ENCODE measurements at places on chromosomes 6 and 20.
A peak's percentile ranks its signal among the peaks of the same experiment; 100 is the strongest.

DNA sequence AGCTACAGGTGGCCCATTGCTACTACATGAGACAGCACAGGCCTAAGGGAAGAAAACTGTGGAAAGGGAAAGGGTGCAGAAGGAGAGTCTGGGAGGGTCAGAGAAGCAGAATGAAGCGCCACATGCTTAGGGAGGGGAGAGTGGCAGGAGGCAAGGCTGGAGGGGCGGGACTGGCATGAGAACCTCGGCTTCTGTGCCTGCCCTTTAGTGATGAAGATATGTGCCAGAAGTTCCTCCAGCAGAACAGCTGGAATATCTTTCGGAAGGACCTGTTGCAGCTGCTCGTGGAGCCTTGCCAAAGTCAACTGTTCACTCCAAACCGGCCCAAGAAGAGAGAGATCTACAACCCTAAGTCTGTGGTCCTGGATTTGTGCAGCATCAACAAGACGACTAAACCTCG lies 61.8 kb downstream of the CNBD2 start:
- H3K36me3 ChIP-seq: no peaks in the 10 kb centered on the region
- no peak overlapping the region for H3K27ac ChIP-seq
- H3K4me3 ChIP-seq: no peak overlapping the region

- peaks cover 6% of the 10 kb centered on the region for H3K4me1 ChIP-seq
- peak within 1 kb of the TSS; percentile 49 for H3K4me3 ChIP-seq
- H3K27me3 ChIP-seq: no peaks in the 10 kb centered on the region
- peaks cover 31% of the 10 kb centered on the region for H3K36me3 ChIP-seq
Observed at GRCh38 chr20:63969838-63970713, at the start of gene ZNF512B. Gene ZNF512B, minus strand, starts transcription at chr20:63969930. Its CDS starts 1,980 bp downstream, at chr20:63967950.

DNA sequence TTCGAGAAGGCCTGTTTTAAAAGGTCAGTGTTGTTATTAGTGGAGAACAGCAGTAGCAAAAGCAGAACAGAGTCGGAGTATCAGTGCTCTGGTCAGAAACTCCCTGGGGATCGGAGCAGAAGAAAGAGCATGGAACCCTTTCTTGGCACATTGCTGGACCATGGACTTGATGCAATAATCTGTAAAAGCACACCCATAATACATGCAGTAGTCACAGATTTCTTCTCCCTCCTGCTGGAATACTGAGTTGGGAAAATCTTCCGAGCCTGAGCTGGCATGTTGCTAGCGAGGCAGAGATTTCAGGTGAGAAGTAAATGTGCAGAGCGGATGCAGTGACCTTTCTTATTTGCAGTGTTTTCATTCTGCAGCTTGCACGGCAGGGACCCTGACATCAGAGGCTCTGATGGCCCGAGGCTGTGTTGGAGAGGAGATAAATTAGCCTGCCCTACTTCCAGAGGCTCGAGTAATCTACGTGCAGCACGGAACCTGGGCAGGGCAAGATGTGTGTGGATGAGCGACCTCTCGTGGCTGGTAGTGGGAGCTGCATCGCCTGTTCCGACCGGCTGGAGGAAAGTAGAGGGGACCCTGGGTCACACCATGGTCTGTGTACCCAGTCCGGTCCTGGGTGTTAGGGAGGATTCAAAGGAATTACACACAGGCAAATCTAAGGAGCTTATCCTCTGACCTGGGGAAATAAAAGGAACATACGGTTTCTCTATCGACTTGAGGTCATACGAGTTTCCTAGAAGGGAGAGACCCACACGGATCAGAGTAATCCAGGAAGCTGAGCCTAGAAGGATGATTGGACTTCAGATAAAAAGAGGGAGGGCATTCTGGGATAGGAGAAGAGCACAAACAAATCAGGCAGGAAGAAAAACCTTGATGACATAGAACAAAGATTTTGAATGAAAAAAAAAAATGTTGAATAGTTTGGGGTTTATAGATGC lies 137.0 kb upstream of the STMND1 start:
- H3K27ac ChIP-seq: no peak overlapping the region
- peaks cover 2% of the 10 kb centered on the region for H3K27me3 ChIP-seq
- DNase-seq: peak; percentile 74
- no peaks in the 10 kb centered on the region for H3K4me1 ChIP-seq
- H3K4me3 ChIP-seq: no peak overlapping the region
- H3K36me3 ChIP-seq: no peaks in the 10 kb centered on the region

GRCh38 chr20:48411919-48412522 lies 415.8 kb downstream of the PREX1 start:
- DNase-seq: no peak
- H3K36me3 ChIP-seq: no peaks in the 10 kb centered on the region
- no peak overlapping the region for H3K27ac ChIP-seq
- no peak overlapping the region for H3K4me3 ChIP-seq
- no peaks in the 10 kb centered on the region for H3K27me3 ChIP-seq
- H3K4me1 ChIP-seq: no peaks in the 10 kb centered on the region

- no peak overlapping the region for H3K27ac ChIP-seq
- H3K27me3 ChIP-seq: no peaks in the 10 kb centered on the region
- no peak overlapping the region for H3K4me3 ChIP-seq
- no peak for DNase-seq
- no peaks in the 10 kb centered on the region for H3K4me1 ChIP-seq
- no peaks in the 10 kb centered on the region for H3K36me3 ChIP-seq
Observed at GRCh38 chr20:52964131-52964530, 8.0 kb upstream of the TSHZ2 start.

DNA sequence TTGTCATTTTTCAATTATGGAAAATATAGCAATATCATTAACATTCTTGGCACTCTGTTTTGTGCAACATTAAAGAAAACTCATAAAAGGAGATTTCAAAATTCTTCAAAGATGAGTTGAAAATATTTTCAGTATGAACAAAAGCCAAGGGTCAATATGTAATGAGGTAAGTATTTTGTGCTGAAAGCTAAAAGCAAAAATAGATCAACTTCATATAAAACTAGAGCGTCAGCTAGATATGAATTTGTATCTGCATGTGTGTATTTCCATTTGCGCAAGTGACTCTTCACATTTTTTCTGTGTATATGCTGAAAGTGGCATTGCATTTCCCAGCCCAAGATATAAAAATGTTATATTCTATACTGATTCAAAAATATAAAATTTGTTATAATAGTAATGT lies 492.1 kb upstream of the EYS start:
- no peak overlapping the region for H3K4me3 ChIP-seq
- H3K4me1 ChIP-seq: no peaks in the 10 kb centered on the region
- no peak overlapping the region for H3K27ac ChIP-seq
- H3K27me3 ChIP-seq: no peaks in the 10 kb centered on the region
- no peak for DNase-seq

- peaks cover 6% of the 10 kb centered on the region for H3K4me1 ChIP-seq
- no peak overlapping the region for H3K4me3 ChIP-seq
- no peaks in the 10 kb centered on the region for H3K27me3 ChIP-seq
- H3K27ac ChIP-seq: no peak overlapping the region
Observed at GRCh38 chr20:41329435-41330342, 10.9 kb upstream of the LPIN3 start.

DNA sequence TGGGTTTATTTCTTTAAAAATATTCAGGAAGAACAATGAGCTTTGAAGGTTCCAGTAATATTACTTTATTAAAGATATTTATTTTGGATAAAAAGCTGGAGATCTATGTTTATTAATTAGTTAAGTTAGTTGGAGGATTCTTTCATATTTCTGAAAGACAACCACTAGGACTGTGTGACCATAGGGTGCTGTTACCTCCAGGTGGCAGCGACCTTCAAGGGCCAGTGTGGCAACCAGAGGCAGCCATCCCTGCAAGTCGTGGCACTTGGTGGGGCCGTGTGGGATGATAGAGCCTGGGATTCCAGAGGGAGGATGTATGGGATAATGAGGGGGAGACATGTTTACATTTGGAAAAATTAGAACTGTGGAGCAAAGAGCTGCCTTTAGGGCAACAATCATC lies 95.5 kb upstream of the SCP2D1 start:
- H3K36me3 ChIP-seq: no peaks in the 10 kb centered on the region
- no peak overlapping the region for H3K27ac ChIP-seq
- no peaks in the 10 kb centered on the region for H3K27me3 ChIP-seq
- no peak overlapping the region for H3K4me3 ChIP-seq

- peaks cover 25% of the 10 kb centered on the region for H3K4me1 ChIP-seq
- no peak for DNase-seq
- H3K27me3 ChIP-seq: peaks cover 2% of the 10 kb centered on the region
Observed at GRCh38 chr6:814378-815347, 121.7 kb upstream of the EXOC2 start.

- no peak overlapping the region for H3K27ac ChIP-seq
- no peak for DNase-seq
- H3K36me3 ChIP-seq: no peaks in the 10 kb centered on the region
- H3K27me3 ChIP-seq: no peaks in the 10 kb centered on the region
Observed at GRCh38 chr6:74115674-74116073, 419.7 kb downstream of the CD109 start.
